ENCODE measurements at places on chromosomes 1 and 21. TPM values are rescaled to one million over a fixed set of nuclear protein-coding genes. Genes with fewer than 3 reads are reported as not detected.

DNA sequence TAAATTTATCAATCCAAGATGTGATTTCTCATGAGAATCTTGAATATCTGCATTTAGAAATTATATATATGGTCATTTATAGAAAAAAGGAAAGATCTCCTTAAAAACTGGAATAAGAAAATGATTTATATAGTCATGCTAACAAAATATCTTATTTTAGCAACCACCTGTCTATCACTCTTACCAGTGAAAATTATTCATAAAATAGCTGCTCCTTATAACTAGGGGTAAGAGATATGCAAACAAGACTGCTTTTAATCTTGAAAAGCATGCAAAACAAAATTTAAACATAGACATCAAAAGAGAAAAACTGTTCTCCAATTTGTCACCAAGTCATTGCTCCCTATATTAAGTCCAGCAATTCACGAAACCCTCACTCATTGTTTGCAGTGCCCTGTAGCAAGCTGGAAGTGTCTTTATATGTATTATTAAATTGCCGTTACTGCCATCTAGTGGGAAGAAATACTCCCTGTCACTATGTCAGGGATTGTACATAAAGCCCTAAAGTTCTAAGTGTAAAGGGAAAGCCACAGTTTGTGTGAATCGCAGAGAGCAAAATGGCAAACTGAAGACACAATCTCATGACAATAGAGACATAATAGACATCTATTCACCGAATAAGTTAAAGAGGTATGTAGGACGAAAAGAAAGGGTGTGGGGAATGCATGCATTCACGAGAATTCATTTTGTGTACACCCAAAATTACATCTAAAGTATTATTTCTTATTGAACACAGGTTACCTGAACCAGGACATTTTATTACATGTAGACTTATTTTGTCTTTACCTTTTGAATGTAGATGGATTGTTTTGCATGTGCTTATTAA lies 600.5 kb downstream of the USP25 start:
- H3K4me1 ChIP-seq = no peaks in the 10 kb centered on the region
- no peaks in the 10 kb centered on the region for H3K36me3 ChIP-seq

- no peak for DNase-seq
- H3K27ac ChIP-seq = no peak overlapping the region
- no peaks in the 10 kb centered on the region for H3K27me3 ChIP-seq
- peaks cover 9% of the 10 kb centered on the region for H3K36me3 ChIP-seq
These were observed 4.1 kb downstream of the TMEM240 start for GRCh38 chr1:1536019-1536937.

- H3K36me3 ChIP-seq = no peaks in the 10 kb centered on the region
- no peak for DNase-seq
- H3K4me1 ChIP-seq = no peaks in the 10 kb centered on the region
- H3K27ac ChIP-seq = no peak overlapping the region
- H3K27me3 ChIP-seq = no peaks in the 10 kb centered on the region
These were observed 40.5 kb downstream of the GLIS1 start for GRCh38 chr1:53698384-53698980.

GRCh38 chr1:15847893-15848142 lies 311 bp downstream of the SPEN start:
- no peaks in the 10 kb centered on the region for H3K27me3 ChIP-seq
- DNase-seq = no peak
- no peaks in the 10 kb centered on the region for H3K36me3 ChIP-seq
- H3K4me3 ChIP-seq = peak overlapping the region; percentile 78

Gene ZNF683
- total RNA-seq = not detected

Gene AADACL3
- not detected for total RNA-seq

Measured in sigmoid colon (tissue), 7 donors.